Renal pelvis (tissue), 12 donors: ENCODE measurements at places on chromosomes 11 and 22.

DNA sequence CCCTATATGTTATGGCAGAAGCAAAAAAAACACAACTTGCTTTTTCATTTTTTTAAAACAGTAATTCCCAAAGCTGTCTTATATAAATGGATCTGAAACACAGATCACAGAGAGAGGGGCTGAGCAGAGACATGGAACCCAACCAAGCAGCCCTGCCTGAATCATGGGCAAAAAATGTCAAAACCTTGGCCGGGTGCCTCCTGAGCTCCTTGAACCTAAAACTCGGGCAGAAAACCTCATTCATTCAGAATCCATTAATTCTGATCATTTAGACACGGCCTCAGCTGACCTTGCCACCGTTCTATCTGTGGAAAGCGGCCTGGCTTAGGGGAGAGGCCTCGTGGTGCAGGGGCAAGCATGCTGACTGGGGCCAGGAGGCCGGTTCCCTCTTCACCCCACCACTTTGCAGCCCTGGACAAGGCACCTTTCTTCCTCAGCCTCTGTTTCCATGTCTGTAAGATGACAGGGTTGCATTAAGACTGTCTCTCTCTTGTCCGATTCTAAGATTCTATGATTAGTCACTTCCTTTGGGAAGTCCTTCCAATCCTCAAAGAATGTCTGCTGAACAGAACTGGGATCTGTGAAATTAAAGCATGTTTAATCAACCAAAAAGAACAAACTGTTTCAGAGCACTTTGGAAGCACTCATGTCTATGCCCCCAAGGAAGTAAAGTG, 26.0 kb downstream of the TENM4 start:
- DNase-seq = no peak

DNA sequence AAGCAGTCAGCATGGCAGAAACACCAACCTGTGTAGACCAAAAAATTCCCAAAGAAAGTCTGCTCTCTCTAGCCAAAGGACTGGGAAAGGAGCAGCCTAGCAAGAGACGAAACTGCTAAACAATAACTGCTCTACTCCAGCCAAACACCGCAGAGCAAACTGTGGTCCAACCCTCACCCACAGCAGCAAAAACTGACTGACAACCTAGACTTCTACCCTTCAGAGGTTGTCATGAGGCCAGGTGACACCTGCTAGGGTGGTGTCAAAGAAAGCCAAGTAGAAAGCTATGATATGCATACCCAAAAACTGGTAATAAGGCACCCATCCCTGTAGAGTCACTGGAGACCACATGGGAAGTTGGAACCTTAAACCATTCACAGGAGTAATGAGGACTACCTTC, 11.8 kb downstream of the GAB2 start:
- no peak for DNase-seq

DNA sequence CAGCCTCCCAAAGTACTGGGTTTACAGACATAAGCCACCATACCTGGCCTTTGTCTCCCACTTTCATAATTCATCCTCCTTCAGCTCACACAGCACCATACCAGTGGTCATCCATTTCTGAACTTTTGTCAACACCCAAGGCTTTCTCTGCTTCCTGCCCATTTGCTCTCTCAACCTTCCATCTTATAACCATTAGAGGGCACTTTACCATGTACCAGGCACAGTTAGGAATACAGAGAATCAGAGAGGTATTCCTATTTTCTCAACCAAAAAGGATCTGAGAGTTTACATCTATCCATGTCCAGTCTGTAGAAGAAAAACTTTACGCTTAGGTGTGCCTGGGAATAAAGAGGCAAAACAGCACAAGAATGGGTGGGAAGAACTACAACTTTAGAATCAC, 397.6 kb downstream of the BUD13 start:
- no peak for DNase-seq

- no peak for DNase-seq
These were observed 529.5 kb downstream of the SOX6 start for GRCh38 chr11:15826826-15827225.

GRCh38 chr11:9855579-9856287, 191.9 kb downstream of the SWAP70 start:
- no peak for DNase-seq

DNA sequence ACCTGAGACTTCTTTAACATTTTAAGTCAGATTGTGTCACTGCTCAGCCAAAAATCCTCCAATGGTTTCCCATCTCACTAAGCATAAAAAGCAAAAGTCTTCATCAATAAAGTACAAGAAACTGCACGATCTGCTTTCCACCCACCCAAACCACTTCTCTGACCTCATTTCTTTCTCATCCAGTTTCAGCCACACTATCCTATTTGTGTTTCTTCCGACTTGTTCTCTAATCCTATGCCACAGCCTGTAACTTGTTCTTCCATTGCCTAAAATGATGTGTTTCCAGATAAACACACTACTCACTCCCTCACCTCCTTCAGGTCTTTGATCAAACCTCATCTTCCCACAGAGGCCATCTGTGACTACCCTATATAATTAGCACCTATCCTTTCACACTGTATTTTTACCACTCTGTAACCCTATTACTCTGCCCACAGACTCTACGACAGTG, 28.4 kb downstream of the ARHGAP32 start:
- DNase-seq = no peak
